ENCODE measurements at places on chromosomes 2 and 18. TPM values are rescaled to one million over a fixed set of nuclear protein-coding genes. Genes with fewer than 3 reads are reported as not detected.

The SCYGR2 gene
- total RNA-seq: not detected

The ZNG1B gene
- 42.2 TPM for total RNA-seq

The MROH2A gene
- total RNA-seq: not detected

The CDK15 gene
- total RNA-seq: not detected

The NCKAP5 gene
- not detected for total RNA-seq

The CHRND gene
- not detected for total RNA-seq

GRCh38 chr2:37059841-37060240 lies 24.3 kb downstream of the HEATR5B start:
- DNase-seq: no peak

GRCh38 chr2:168607992-168608391 lies 151.9 kb downstream of the CERS6 start:
- DNase-seq: no peak

- no peak for DNase-seq
Observed at GRCh38 chr2:101463911-101464641, 10.8 kb downstream of the RFX8 start.

- no peak for DNase-seq
Observed at GRCh38 chr18:42882122-42882521, 233.4 kb downstream of the RIT2 start.

- DNase-seq: no peak
Observed at GRCh38 chr2:96642564-96643360, at the start of gene FER1L5. FER1L5 (plus strand) TSS chr2:96642764; CDS start chr2:96642837, 73 bp downstream.

DNA sequence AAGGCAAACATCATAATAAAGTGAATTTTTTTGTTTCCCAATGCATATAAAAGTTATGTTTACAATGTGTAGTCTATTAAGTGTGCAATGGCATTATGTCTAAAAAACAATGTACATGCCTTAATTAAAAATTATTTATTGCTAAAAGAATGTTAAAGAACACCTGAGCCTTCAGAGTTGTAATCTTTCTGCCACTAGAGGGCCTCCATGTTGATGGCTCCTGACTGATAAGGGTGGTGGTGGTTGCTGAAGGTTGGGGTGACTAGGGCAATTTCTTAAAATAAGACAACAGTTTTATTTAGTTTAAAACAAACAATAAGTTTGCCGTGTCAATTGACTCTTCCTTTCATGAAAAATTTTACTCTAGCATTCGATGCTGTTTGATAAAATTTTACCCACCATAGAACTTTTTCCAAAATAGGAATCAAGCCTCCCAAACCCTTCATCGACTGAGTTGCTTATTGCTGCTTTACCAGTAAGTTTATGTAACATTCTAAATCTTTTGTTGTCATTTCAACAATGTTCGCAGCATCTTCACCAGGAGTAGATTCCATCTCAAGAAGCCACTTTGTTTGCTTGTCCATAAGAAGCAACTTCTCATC lies 32.3 kb downstream of the MAP3K2 start:
- peak; percentile 45 for DNase-seq

GRCh38 chr2:48145845-48146452 lies 239.7 kb upstream of the FBXO11 start:
- DNase-seq: peak; percentile 22

DNA sequence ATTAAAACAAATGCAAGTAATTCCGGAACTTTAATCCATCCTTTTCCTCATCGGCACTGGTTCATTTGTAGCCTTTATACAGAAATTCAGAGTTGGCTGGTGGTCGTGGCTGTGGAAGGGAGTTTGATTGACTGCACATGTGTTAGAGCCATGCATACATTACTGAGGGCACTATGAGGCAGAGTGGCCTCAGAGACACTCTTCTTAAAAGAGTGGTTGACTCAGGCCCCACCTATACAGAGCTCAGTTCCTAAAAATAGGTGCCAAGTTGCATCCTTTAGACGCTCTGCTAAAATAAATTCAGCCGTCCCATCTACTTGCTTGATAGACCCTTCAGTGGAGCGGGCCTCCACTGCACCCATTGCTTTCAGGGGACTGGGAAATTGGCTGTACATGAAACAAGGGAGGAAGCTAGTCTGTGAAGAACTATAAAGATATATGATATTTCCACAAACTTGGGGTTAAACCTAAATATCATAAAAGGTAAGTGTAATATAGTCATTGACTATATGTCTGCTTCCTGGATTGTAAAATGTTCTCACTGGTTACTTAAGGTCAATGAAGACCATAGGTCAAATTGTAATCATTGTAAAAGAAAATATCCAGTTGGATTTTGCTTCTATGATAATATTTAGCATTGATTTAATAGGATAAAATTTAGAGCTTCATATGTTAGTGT lies 298.9 kb downstream of the XIRP2 start:
- no peak for DNase-seq

DNA sequence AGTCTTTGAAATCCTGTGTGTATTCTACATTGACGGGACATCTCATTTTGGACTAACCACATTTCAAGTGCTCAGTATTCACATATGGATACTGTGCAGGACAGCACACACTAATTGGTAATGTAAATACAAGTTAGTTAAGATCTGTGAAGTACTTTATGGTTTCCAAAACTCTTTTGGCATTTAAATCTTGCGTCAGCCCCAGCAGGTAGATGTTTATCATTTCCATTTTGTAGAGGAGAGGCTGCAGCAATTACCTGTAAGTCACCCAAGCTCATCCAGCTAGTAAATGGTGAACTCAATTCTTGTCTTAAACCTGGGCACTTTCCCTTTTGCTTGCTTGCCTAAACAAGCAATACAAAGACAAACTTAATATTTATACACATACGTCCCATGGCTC lies 1.6 kb upstream of the NAGK start:
- DNase-seq: no peak

Measured in activated CD4-positive, alpha-beta T cell treated with anti-CD3 and anti-CD28 coated beads for 36 hours (primary cell).